SHP77 (cell line): ENCODE measurements at places on chromosomes 3 and 15.

DNA sequence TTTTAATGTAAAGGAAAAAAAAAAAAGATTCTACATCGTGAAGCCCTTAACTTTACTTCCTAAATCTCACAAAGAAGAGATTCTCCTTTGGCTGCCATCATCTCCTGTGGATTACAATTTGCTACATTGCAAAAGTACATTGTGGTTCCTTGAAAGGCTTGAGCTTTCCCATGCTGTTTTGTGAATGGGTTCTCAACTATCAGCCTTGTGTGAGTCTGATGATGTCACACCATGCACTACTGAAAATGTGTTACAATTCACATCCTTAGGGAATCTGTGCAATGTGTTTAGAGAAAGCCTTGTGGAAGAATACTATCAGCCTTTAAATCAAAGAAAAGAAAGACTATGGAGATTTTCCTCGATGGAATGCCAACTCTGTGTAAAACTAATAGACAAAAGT, 510.0 kb upstream of the ALCAM start:
- DNase-seq, result no peak

DNA sequence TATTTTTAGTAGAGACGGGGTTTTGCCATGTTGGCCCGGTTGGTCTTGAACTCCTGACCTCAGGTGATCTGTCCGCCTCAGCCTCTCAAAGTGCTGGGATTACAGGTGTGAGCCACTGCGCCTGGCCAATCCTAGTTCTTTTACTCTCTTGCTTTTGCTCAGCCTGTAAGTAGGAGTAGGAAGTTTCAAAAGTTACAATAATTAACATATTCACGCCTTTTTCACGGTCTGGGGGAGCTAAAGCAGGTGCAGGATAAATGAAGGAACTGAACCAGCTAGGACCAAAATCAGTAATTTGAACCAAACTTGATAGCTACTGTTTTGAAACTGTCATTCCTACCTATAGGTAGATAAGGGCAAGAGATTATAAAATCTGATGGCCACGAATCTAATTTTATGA, 98.5 kb downstream of the CACNA1D start:
- DNase-seq, result no peak

DNA sequence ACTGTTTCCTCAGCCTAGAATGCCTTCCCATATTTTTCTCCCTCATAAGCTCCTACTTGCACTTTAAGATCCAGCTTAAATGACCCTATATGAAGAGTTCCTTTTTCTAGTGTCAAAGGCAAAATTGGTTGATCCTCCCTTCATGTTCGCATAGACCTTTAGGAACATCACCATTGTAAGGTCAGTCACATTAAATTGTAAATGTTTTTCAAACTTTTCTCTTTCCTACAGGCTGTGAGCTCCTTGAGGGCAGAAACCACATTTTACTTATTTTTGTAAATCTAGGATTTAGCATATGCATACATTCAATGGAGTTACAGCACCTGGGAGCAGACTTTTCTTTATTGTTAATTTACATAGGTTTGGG, 813 bp downstream of the SMCO1 start:
- DNase-seq, result no peak

GRCh38 chr3:78565712-78566111, 1202.1 kb downstream of the ROBO1 start:
- no peak for DNase-seq

GRCh38 chr3:187922704-187923416, 177.6 kb upstream of the BCL6 start:
- DNase-seq, result no peak

- DNase-seq, result no peak
Measured at GRCh38 chr3:150760431-150761200, 2.4 kb downstream of the SIAH2 start.

DNA sequence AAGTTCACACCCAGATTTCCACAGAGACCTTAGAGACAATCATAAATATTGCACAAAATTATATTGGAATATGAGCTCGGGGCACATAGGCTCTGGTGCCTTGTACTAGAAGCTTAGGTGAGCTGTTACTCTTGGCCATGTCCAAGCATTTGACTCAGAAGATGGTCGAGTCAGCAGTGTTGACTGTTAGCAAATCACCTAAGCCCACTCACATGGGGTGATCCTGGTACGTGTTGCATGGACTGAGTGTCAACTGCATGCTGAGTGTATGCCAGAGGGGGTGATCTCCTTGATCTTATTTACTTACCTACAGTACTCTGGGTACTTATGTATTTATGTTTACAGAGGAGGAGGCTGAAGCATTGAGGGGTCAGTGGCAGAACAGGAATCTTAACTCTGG, 14.0 kb downstream of the SMAD3 start:
- no peak for DNase-seq

DNA sequence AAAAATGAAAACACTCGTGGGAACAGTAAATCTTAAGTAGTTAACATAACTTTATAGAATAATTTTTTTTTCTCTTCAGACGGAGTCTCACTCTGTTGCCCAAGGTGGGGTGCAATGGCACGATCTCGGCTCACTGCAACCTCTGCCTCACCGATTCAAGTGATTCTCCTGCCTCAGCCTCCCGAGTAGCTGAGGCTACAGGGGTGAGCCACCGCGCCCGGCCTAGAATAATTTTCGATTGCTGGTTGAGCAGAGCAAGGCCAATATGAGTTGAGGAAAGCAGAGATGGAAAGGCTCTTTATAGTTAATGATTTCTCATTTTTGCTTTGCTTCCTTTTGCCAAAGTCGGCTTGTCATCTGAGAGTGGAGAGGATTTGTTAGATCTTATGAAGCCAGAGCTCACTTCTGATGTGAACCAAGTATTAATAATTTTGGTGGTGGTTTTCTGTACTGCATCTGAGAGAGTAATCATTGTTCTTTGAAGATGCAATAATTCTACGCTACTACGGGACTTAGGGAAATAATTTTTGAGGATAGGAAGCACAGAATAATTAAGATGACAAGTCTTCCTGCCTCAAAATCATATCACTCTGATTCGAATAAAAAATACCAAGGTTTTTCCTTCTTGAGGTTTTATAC, 1.6 kb upstream of the GOLM2 start:
- DNase-seq, result no peak

DNA sequence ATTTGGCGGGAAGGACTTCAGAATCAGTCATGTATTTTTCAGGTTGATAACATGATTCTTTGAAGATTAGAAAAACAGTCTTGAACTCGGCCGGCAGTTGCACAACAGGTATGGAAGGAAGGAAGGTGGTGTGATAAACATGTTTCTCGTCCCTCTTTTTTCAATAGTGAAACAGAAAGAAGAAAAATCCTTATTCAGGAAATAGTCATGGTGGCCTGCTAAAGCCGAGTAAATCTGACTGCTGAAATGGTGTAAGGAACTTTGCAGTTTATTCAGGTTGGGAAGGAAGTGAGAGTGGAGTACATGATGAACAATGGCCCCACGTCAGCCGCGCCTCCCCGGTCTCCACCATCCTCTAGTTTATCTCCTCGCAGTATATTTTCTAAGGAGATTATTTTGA, 6.7 kb downstream of the RASGRP1 start:
- no peak for DNase-seq

GRCh38 chr3:135040321-135041240, 245.5 kb downstream of the EPHB1 start:
- DNase-seq, result no peak

DNA sequence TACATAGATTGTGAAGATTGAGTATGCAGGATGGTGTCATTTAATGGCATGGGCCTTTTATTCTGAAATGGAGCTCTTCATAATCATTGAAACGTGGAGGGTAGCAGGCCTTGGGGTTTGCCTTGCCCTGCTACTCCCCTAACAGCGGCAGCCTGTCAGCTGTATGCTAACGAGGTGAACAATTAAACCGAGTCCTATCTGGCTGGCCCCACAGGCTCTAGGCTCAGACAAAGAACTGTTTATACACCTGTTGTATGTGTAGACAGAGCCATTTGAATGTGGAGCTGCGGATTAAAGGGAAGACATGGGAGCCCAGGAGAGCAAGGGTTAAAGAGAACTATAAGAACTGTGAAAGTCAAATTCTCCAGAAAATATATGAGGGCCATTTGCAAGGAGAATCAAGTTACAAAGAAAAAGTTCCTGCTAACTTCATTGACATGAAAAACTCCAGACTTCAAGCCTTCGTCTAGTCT, 116.7 kb upstream of the CGNL1 start:
- peak; percentile 99 for DNase-seq

- no peak for DNase-seq
Measured at GRCh38 chr3:94616833-94617232, 554.0 kb downstream of the NSUN3 start.

GRCh38 chr3:192307631-192308030, 419.7 kb downstream of the FGF12 start:
- DNase-seq, result no peak

GRCh38 chr3:155958676-155959075, 88.2 kb downstream of the GMPS start:
- DNase-seq, result no peak

GRCh38 chr3:45684327-45684892, 4.8 kb upstream of the SACM1L start:
- DNase-seq, result no peak

GRCh38 chr3:63438826-63439371, 160.8 kb downstream of the SYNPR start:
- no peak for DNase-seq

DNA sequence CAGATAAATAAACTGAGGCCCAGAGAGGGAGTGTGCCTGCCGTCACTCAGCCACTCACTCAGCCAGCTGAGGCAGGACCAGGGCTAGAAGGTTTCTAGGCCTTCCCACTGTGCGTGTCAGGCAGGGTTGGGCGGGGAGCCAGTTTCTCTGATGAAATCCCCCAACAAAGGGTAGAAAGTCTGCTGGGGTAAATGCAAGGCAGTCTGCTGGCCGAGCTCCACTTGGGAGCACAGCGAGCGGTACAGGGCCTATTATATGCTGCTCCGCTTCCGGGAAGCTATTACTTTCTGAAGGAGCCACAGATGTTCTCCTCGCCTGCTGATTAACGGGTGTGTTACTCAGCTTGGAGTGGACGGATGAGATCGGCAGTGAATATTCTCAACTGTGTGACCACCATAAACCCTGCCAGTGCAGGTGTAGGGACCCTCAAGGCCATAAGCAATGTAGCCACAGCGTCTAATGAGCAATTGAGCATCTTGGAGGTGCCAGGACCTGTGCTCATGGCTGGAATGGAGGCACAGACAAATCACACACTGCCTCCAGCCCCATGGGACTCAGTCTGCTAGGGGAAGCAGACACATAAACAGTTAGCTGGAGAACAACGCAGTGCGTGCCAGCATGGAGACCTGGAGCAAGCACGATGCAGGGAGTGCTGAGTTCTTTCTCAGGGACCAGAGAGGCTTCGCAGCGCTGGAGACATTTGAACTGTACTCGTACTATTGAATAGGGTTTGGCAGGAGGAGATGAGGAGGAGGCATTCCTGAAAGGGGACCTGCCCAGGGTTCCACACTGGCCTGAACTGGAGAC, 42.1 kb downstream of the CORO2B start:
- DNase-seq, result peak; percentile 89

GRCh38 chr3:6644070-6644929, 216.6 kb upstream of the GRM7 start:
- peak; percentile 29 for DNase-seq

GRCh38 chr3:189567766-189568420, 63.3 kb upstream of the TP63 start:
- no peak for DNase-seq

DNA sequence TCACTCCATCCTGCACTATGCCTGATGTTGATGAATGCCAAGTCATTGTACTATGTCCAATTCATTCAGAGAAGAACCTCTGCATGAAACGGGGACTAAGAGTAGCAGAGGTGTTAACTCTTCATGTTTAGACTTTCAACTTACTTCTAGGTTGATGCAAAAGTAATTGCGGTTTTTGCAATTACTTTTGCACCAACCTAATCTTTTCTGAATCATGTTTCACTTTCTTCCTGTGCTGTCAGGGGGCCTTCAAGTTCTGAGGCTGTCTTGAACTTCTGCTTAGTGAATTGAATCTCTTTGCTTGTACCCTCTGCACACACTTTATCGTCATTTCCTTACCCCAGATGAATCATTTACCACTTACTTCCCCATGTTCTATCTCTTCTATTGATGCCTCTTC, 636.2 kb downstream of the NAALADL2 start:
- no peak for DNase-seq

GRCh38 chr3:29344935-29345334, 64.1 kb downstream of the RBMS3 start:
- DNase-seq, result no peak

- DNase-seq, result no peak
Measured at GRCh38 chr3:88267441-88267840, 117.7 kb downstream of the C3orf38 start.

GRCh38 chr3:17938313-17938712, 195.9 kb upstream of the TBC1D5 start:
- no peak for DNase-seq

- no peak for DNase-seq
Measured at GRCh38 chr15:95760508-95760907, 570.0 kb upstream of the NR2F2 start.

DNA sequence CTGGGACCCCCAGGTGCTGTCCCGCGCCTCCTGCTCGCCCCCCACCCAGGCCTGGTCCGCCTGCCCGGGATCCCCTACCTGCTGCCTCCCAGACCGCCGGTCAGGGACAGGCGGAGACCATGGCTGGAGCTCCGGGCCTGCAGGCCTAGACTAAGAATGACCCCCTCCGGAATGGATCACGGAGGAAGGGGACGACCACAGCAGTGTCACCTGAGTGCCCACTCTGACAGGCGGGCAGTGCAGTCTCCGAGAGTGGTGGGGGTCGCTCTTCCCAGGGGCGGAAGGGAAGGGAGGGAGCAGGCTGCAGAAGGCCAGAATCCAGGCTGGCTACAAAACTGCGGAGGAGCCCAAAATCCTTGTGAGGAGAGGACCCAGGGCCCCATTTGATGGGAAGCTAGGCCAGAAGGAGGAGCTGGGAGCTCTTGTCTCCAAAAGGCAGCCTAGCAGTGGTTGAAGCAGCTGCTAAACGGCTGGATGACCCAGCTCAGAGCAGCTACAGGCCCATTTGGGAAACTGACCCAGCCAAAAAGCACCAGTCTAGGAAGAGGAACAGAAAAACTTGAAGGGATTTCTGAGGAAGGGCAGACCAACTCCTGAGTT, 908 bp upstream of the RAB43 start:
- DNase-seq, result no peak

DNA sequence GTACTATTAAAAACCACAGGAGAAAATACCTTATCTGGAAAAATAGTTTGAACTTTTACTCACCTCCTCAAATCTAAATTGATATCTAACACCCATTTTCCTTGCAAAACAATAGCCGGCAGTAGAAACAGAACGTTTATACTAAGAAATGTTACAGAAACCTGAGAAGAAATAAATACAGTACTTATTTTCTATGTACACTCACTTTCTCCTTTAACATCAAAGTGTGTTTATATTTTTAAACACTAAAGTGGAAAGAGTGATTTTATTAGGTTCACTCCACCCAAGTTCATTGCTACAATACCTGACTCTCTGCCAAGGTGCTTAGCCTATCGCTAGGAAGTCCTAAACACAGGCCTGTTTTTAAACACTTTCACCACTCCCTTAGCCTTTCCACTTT, 87.8 kb upstream of the TJP1 start:
- no peak for DNase-seq

DNA sequence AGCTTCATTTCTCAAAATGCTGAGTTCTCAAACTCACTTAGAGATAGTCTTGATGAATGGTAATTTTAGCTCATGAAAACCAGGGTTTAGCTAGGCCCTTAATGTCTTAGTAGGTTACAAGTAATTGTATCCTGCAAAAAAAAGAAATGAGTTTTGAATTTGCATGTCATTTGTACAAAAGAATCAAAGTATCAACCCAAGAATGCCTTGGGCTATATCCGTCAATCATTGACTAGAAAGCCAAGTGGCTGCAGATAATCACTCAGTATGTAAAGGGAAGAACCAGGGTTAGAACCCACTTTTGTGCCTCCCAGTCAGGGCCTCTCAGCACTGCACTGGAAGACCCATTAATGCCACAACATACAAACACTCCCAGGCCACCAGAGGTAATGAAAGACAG, 427.6 kb upstream of the MDFIC2 start:
- no peak for DNase-seq
